ENCODE measurements at places on chromosomes 3 and 15. TPM values are rescaled to one million over a fixed set of nuclear protein-coding genes. Genes with fewer than 3 reads are reported as not detected.

The PLXNB1 gene
- 76.7 TPM for total RNA-seq

The NR2E3 gene
- total RNA-seq, result 0.19 TPM

The TAGLN3 gene
- total RNA-seq, result not detected

The HTR3E gene
- total RNA-seq, result not detected

DNA sequence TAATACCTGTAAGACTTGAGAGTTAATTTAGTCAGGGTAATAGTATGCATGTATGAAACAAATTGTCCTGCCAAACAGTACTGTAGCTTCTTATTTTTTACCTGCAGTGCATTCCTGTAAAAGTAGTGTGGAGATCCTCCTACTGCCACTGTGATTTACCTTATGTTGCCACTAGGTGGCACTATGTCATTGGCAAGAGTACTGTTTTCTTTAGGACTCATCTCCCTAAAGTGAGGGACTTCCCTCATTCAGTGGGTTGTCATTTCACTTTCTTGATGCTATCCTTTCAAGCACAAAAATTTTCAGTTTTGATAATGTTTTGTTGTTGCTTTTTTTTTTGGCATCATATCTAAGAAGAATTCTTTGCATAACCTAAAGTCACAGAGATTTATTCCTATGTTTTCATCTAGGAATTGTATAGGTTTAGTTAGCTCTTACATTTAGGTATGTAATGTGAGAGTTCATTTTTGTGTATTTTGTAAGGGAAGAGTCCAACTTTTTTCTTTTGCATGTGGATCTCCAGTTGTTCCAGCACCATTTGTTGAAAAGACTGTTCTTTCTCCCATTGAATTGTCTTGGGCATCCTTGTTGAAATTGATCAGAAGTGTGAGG is 105.7 kb downstream of the AKAP13 start:
- no peak for DNase-seq

DNA sequence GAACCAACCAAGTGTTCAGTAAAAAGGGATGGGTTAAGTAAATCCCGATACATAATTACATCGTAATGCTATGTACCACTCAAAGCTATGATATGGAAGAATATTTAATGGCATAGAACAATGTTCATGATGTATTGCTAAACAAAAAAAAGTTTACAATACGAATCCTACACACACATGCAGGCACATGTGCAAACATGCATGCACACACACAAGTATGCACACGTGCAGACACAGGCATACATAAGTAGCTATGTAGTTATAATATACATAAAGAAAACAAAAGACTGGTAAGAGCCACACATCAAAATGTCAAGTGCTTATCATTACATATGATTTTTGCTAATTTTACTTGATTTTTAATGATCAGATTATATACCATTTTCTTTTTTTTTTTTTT is 74.2 kb downstream of the ARRDC4 start:
- DNase-seq, result no peak

DNA sequence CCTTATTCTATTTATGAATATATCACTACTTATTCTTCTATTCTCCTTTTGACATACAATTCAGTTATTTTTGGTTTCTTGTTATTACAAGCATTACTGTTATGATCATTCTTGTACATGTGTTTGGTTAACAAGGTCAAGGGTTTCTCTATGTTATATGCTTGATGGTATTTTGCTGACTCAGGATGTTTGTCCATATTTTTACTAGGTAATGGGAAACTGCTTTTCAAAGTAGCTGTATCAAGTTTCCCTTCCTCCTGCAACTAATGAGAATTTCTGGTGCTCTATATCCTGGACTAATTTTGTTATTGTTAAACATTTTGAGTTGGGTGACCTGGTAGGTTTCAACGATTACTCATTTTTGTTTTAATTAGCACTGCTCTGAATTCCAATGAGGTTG is 841.0 kb downstream of the OTOL1 start:
- no peak for DNase-seq

DNA sequence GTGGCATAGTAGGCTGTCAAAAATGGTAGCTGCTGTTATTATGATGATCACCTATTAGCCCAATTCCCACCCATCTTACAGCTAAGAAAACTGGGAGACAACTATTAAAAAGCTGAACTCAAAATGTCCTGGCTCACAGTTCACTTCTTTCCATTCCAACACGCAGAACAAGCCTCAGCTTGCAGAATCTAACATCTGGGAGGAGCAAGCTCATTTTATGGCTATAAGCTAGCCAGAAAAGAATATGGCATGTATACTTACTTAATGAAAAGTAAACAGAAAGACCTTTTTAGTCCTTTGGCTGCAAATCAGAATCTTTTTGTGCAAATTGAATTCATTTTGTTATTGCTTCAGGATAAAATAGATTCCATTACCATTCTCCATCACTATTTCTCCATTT is 34.8 kb upstream of the CFAP20DC start:
- no peak for DNase-seq

GRCh38 chr3:58531555-58531954 is 5.4 kb downstream of the ACOX2 start:
- DNase-seq, result no peak

GRCh38 chr3:17935222-17935621 is 192.8 kb upstream of the TBC1D5 start:
- DNase-seq, result no peak
